Gastroesophageal sphincter (tissue), 4 donors: ENCODE measurements at places on chromosomes 4 and X.
A peak's percentile ranks its signal among the peaks of the same experiment; 100 is the strongest.

DNA sequence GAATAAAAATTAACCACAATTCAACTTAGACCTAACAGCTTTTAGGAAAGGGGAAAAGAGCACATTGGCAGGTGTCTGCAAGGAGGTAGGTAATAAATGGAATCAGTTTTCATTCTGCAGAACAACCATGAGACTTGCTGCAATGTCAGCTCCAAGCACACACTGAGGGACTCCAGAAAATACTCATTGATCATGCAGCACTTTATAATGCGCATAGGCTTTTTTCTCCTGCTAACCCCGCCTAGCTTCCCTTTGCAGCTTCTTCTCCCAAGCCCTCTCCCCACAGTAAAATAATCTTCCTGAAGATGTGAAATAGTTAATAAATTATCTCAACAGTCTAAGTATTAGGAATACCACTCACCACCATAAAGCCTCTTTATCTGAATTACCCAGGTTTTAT, 36.9 kb downstream of the ANKRD17 start:
- no peak for ATAC-seq

- no peak for ATAC-seq
Observed at GRCh38 chrX:84189125-84189524, 1.1 kb upstream of the RPS6KA6 start.

- ATAC-seq: peak; percentile 68
Observed at GRCh38 chrX:40539214-40540142, 41.3 kb upstream of the ATP6AP2 start.

- ATAC-seq: no peak
Observed at GRCh38 chr4:3871181-3871852, 105.1 kb downstream of the ADRA2C start.

GRCh38 chrX:106780264-106780663, 22.2 kb upstream of the TBC1D8B start:
- ATAC-seq: no peak

GRCh38 chr4:127686658-127687057, 43.5 kb upstream of the SLC25A31 start:
- ATAC-seq: no peak

DNA sequence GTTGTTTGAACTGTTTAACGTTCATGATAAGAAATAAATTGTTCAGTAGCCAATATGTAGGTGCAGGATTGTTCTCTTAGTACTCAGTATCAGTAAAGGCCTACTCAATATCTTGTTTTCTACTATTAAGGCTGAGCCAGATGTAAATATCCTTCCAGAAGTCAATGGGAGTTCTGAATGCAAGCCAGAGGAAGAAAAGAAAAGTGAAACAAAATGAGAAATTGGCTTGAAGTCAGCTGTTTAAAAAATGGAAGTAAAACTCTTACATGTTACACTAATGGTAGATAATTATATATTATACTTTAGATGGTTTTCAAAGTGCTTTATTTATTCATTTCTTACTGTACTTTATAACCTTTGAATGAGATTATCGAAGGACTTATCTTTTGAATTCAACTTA, 1417.9 kb downstream of the ADGRL3 start:
- ATAC-seq: no peak

DNA sequence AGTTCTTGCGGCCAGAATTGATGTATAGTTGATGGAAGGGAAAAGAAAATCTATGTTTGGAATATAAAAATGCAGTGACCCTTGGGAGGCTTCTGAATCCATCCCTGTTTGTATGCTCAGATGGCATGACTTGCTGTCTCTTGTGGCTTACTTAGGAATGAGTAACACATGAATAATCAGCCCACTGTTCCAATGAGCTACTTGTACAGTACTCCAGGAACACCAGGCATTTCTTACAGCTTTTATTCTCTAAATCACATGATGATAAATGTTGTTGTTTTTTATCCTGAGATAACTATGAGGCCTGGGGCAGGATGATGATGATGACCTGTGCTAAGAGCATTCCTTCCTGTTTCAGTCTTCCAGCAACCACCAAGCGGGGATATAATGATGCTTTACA, 18.9 kb downstream of the TMPRSS11E start:
- no peak for ATAC-seq

DNA sequence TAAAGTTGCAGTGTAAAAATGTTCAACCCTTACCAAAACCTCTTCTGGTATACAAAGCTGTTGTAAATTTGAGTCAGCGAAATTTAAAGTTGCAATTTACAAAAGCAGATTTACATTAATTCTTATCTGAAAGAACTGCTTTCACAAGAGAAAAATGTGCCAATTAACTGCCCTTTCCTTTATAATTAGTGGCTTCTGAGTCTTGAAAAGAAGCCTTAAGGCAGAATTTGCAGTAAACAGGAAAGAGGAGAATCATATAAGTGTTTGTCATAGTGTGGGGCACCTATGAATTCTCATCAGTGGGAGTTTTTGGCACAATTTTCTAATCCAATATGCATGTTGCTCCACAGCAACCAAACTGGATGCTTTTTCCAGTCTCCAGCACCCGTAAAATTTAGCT, 125.3 kb upstream of the GABRG1 start:
- no peak for ATAC-seq

DNA sequence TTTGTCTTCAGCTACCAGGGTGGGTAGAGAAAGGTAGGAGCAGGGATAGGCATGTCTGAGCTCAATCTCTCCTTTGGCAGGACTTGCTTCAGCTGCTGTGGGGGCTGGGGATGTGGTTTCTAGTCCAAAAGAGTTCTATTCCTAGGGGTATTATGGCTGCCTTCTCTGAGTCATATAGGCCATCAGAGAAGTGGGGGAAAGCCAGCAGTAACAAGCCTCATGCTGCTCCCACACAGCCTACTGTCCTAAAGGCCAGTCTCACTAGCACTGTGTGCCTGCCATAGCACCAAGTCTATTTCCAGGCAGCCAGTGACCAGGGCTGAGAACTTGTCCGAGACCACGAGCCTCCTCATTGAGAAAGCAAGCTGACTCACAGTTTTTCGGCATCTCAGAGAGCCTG, 270.6 kb downstream of the DCAF12L2 start:
- ATAC-seq: no peak

DNA sequence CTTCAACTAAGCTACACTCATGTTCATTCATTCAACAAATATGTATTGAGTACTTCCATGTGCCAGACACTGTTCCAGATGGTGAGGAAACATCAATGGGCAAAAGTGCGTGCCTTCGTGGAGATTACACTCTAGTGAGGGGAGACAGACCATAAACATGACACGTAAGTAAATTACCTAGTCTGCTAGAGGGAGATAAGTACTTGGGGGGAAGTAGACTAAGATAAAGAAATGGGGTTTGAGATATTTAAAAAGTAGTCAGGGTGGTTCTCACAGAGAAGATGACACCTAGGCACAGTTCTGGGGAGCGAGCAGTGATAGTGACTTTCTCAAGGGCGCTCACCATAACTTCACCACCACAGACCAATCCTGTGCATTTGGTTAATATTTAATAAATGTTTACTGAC, 11.7 kb downstream of the JCHAIN start:
- no peak for ATAC-seq

- no peak for ATAC-seq
Observed at GRCh38 chr4:108775921-108776320, 13.1 kb upstream of the ETNPPL start.

DNA sequence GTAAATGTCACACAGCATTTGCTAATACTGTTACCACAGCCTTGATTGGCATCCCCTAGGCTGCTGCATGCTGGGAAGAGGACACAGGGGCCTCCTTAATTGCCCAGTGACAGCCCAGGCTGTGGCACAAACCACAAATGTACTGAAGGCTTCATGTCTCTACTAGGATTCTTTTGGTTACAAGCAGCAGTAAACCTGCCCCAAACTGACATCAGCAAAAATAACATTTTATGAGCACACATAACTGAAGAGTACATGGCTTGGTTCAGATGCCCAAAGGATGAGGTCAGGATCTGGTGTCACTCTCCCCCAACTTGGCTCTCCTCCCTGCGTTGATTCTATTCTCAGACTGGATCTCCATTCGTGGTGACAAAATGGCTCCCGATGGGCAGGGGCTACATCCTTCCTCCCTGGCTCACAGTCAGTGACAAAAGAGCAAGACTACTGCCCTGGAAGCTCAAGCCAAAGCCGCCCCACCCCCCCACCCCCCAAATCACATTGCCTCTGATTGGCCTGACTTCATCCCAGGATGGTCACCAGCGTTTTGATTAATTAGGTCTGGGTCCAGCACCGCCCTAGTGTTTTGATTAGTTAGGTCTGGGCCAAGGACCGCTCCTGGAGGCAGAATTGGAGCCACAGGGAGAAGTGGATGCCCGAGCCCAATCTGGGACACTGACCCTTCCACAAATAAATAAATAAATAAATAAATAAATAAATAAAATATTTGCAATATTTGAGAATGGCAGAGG, 180.5 kb upstream of the RBPJ start:
- ATAC-seq: no peak

GRCh38 chr4:101284546-101284945, 62.8 kb downstream of the PPP3CA start:
- no peak for ATAC-seq

DNA sequence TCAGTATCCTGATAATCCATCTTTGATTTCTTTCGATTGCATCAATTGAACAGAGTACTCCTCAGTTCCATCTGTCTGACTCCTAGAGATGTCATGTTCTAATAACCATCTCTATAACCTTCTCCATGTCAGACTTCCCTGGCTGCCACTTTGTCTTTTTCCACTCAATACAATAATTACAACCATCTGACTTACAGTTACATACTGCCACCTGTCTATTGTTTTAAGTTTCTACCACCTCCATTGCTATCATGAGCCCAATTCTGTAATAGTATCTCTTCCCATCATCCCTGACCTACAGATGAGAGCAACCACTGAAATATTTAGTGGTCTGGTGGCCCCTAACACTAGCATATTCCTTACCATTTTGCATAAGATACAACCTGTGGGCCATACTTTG, 439.2 kb upstream of the FAM47C start:
- no peak for ATAC-seq

DNA sequence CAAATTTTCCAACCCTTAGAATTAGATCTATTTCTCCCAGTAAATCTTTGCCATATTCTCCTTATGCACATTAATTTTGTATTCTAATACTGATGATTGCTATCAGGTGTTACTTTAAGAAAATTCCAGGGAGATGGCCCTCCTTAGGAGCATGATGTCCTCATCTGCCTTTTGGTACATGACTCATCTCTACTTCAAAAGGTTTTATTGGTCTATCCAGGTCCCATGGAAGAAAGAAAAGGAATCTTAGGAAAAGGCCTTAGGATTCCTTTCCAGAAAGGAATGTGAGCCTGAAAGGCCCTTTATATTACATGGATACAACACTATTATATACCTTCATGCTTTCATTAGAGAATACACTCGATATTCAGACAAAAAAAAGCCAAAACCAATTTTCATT, 968.2 kb downstream of the STIM2 start:
- ATAC-seq: no peak

DNA sequence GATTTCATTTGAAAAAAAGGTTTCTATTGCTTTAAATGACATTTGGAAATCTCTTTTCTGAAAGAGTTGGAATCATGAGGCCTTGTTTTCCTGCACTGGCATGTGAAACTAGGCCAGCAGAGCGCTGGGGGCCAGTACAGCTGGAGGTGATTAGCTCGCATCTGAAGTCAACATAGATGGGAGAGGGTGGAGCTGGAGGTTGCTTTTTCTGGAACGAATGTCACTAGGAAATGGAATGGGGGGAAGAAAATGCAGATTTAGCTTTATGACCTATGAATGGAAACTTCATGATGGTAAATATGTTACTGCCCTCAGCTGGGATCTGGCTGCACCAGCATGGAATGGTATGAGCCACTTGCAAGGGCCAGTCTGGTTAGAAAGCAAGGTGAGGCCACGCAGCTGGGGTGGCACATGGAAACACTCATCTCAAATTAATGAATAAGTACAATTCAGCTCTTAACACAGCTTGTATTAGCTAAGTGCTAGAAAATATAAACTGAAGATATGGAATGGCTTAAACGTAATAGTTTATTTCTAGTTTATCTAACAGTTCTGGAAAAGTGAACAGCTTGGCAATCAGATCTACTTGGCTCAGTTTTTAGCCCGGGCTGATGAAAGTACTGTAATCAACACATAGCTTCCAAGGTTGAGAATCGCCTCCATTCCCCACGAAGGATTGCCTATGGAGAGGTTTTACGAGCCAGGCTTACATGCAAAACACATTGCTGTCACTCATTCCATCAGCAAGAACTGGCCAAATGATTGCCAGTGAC, 32.5 kb downstream of the SLC10A6 start:
- peak; percentile 83 for ATAC-seq

GRCh38 chrX:88170553-88170952, 576.5 kb upstream of the CPXCR1 start:
- ATAC-seq: no peak

GRCh38 chr4:15479089-15479912, 9.6 kb downstream of the CC2D2A start:
- ATAC-seq: peak; percentile 81

DNA sequence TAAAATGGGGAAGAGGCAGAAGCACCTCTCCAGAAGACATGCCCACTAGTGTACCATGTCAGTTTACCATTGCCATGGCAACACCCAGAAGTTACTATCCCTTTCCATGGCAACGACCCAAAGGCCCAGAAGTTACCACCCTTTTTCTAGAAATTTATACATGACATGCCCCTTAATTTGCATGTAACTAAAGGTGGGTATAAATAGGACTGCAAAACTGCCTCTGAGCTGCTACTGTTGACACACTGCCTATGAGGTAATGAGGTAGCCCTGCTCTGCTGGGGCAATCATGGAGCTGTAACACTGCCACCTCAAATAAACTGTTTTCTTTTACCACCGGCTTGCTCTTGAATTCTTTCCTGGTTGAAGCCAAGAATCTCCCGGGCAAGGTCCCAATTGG, 13.9 kb upstream of the BEX4 start:
- no peak for ATAC-seq

DNA sequence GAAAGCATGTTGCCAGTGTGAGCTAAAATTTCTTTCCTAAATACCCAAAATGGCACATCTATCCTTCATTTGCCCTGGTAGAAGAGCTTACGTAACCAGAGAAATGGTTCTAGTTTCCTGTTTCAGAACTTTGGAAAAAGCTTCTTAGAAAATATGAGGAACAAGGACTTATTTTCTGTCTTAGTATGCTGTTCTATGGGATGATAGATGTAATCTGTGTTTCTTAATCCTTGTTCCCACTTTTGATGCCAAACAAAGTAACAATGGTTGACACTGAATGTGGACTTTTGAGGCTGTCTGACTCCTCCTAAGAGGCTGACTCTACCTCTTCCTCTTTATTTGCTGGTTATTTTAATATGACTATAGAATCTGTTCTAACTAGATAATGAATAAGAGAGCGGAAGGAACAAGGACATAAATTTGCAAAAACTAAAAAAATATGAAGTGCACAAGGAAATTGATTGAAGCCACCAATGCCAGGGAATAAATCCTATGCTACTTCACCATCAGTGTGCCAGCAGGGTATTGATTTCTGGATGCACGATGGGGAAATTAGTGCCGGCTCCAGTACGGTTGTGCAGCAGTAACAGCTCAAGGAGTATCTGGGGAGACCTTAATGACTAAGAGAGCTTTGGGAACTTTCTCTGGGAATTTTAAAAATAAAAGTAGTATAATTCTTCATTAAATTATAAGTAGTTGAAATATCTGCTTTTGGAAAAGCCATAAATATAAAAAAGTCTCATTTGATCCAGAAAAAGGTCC, 39.4 kb upstream of the TET2 start:
- ATAC-seq: peak; percentile 73

GRCh38 chr4:184359888-184360287, 114.5 kb downstream of the IRF2 start:
- no peak for ATAC-seq

- ATAC-seq: peak; percentile 57
Observed at GRCh38 chr4:147060151-147060931, 114.7 kb upstream of the TTC29 start.

- ATAC-seq: no peak
Observed at GRCh38 chr4:127249066-127249766, 383.5 kb upstream of the INTU start.

GRCh38 chrX:115038406-115038805, 21.0 kb upstream of the IL13RA2 start:
- no peak for ATAC-seq
